A549 (cell line): ENCODE measurements at places on chromosomes 16 and 17.

DNA sequence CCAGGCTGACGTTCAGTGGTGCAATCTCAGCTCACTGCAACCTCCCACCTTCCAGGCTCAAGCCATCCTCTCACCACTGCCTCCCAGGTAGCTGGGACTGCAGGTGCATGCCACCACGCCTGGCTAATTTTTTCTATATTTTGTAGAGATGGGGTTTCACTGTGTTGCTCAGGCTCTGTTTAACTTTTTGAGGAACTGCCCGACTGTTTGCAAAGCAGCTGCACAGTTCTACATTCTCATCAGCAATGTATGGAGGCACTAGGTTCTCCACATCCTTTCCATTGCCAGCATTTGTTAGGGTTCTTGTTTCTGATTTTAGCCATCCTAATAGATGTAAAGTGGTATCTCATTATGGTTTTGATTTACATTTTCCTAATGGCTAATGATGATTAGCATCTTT is 9.4 kb downstream of the TNRC6A start:
- no peak for DNase-seq

- DNase-seq = peak; percentile 81
Observed at GRCh38 chr17:17535957-17536356, 39.8 kb upstream of the RASD1 start.

DNA sequence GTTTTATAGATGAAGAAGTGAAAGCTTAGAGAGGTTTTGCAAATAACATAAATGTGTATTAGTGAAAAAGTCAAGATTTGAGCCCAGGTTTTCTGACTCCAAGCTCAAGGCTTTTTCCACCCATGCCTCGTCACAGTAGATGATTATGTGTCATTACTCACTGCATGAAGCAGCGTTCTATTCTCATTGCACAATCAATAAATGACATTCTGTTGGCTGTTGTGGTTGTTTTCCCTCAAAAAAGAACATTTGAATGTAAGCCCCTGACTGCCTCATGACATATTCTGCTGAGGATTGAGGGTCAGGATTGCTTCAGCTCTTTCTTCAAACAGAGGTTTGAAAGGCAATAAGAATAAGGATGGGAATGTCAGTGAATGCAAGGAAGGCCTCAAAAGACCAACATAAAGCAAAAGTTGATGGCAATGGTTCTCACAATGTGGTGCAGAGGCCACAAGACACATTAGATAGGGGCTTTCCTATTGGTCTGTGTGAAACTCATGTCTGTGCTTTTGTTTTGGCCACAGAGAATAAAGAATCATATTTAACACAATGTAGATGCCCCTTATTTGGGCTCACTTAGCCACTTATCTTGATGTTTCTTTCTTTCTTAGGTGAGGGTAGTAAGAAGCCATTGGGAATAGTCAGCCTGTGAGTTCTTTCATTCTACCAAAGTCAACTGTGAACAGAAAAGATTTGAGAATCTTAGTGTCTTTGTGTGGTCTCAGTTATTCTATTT is 5.4 kb upstream of the MMD start:
- DNase-seq = no peak

GRCh38 chr17:8123695-8124349 is at the start of gene HES7:
HES7 (minus strand) TSS chr17:8124106; CDS start chr17:8124084, 22 bp downstream.
- DNase-seq = no peak

GRCh38 chr17:64074704-64075426 is 54.4 kb upstream of the ICAM2 start:
- peak; percentile 92 for DNase-seq

GRCh38 chr17:8673612-8674011 is 43.1 kb upstream of the MYH10 start:
- DNase-seq = no peak

GRCh38 chr17:17809531-17810083 is 27.2 kb downstream of the SREBF1 start:
- DNase-seq = no peak

- no peak for DNase-seq
Observed at GRCh38 chr17:4658478-4659305, 17.2 kb upstream of the ALOX15 start.

DNA sequence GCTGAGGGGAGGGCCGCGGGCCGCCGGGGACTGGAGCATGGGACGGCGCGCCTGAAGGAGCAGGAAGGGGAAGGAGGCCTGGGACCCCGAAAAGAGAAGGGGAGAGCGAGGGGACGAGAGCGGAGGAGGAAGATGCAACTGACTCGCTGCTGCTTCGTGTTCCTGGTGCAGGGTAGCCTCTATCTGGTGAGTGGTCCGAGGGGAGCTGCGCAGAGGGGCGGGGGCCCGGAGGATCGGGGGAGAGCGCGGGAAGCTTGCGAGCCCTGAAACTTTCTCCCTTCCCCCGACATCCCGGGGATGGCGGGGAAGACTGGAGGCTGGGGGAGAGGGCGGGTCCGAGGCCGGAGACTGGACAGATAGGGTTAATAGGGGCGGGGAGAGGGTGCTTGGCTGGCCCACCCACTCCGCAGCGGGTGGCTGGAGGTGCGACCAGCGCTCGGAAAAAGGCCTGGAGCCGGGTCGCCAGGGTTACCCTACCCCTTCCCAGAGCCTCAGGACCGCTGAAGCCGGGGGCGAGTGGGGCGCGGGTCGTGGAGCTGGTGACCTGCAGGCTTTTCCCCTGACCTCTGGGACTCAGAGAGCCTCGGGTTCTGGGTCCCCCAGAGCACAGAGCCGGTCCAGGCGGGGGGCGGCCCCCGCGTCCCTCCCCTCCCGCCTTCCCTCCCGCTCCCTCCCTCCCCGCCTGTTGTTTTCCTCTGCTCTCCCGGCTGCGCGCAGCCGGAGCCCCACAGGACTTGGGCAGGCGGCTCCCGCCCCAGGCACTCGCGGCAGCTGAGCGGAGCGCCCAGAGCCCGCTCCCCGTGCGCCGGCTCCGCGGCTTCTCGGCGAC is 631 bp downstream of the NXPH3 start:
- no peak for DNase-seq

GRCh38 chr17:43772877-43773648 is 5.7 kb downstream of the DUSP3 start:
- DNase-seq = no peak

DNA sequence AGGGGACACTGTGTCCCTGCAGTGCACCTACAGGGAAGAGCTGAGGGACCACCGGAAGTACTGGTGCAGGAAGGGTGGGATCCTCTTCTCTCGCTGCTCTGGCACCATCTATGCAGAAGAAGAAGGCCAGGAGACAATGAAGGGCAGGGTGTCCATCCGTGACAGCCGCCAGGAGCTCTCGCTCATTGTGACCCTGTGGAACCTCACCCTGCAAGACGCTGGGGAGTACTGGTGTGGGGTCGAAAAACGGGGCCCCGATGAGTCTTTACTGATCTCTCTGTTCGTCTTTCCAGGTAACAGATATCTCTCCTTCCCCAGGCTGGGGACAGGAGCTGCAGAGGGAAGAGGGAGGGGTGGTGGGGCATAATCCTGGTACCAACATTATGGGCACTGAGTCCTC is 1.6 kb downstream of the CD300LG start:
- no peak for DNase-seq

GRCh38 chr16:929227-930073 is 41.3 kb downstream of the LMF1 start:
- no peak for DNase-seq

DNA sequence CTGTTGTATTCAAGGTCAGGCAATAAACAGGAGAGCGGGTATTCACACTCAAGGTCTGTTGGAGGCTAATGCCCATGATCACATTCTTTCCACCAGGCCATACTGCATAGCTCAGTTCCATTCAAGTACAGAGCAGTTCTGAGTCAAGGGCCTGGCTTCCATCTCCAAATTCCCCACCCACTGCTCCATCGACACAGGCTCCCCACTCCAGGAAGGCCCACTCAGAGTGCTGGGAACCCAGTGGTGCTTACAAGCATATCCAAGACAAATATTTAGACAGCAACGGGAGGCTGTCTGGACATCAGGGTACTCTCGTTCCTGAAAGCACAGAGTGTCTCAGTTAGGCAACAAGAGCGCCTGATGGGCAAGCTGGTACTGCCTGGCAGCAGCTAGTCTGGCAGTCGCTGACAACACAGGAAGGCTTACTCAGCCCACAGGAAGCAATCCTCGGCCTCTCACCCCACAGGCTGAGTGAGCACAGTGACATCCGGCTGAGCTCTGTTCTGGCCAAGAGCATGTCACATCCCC is 40.9 kb downstream of the RFFL start:
- DNase-seq = peak; percentile 74

GRCh38 chr16:72372087-72373045 is 200.4 kb upstream of the PMFBP1 start:
- DNase-seq = no peak

- no peak for DNase-seq
Observed at GRCh38 chr16:63188086-63188771, 1152.0 kb upstream of the CDH8 start.

DNA sequence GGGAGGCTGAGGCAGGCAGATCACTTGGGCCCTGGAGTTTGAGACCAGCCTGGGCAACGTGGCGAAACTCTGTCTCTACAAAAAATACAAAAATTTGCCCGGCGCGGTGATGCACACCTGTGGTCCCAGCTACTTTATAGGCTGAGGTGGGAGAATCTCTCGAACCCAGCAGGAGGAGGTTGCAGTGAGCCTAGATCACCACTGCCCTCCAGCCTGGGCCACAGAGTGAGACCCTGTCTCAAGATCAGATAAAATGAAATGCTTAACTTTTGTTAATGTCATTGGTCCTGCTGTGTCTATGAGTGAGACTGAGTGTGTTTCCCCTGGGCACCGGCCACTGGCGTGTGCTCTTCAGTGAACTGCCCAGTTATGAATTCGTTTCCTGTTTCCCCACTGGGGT is 10.5 kb downstream of the FAM234A start:
- no peak for DNase-seq

DNA sequence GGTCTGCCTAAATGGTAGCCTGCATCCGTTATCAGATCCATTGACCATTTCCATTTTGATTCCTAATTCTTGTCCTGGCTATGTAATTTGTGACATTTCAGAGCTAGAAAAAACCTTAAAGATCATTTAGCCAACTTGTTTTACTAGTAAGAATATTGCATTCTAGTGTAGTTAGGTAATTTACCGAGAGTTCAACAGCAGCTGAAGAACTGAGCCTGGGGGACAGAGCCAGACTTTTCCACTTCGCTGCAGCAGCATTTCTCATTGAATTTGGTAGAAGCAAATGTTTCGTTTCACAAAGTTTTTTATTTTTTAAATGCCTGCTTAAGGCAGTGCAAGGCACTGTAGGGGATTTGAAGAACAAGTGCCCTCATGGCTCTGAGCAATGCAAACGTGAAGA is 59.2 kb upstream of the MARCHF10 start:
- no peak for DNase-seq

- no peak for DNase-seq
Observed at GRCh38 chr16:83771306-83771942, 36.4 kb upstream of the HSBP1 start.

GRCh38 chr17:39867880-39868553 is at the start of gene ZPBP2:
ZPBP2 (plus strand) TSS chr17:39868202; CDS start chr17:39868355, 153 bp downstream.
- no peak for DNase-seq

DNA sequence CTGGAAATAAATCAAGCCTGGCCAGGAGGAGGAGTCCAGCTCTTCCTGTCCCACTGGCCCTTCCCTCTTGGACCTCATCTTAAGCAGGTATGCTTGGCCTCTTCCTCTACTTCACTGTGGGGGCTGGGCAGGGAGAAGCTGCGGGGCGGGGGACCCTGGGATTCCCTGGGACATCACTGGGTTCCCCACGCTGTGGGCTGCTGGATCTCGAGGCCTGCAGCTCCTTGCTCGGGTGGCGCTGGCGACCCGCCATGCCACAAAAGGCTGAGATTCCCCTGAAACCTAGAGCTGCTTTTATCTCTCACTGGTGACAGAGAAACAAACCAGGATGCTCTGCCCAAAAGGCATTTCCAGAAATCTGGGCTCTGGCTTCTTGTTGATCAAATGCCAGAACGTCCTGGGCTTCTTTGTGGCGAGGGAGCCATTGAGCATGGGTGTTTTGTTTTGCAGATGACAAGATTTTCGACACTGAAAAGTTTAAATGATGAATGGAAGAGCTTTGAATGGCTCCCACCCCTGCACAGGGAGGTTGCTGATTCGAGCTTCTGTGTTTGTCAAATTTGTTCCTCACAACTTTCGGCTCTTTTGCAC is 8.6 kb upstream of the PGS1 start:
- DNase-seq = no peak

- peak; percentile 73 for DNase-seq
Observed at GRCh38 chr16:31333686-31334649, 21.0 kb upstream of the ITGAX start.

- DNase-seq = peak; percentile 71
Observed at GRCh38 chr17:43994272-43995149, 9.9 kb upstream of the NAGS start.

- DNase-seq = no peak
Observed at GRCh38 chr16:84717484-84717883, 17.7 kb downstream of the USP10 start.

- DNase-seq = no peak
Observed at GRCh38 chr16:62814891-62815290, 778.7 kb upstream of the CDH8 start.

DNA sequence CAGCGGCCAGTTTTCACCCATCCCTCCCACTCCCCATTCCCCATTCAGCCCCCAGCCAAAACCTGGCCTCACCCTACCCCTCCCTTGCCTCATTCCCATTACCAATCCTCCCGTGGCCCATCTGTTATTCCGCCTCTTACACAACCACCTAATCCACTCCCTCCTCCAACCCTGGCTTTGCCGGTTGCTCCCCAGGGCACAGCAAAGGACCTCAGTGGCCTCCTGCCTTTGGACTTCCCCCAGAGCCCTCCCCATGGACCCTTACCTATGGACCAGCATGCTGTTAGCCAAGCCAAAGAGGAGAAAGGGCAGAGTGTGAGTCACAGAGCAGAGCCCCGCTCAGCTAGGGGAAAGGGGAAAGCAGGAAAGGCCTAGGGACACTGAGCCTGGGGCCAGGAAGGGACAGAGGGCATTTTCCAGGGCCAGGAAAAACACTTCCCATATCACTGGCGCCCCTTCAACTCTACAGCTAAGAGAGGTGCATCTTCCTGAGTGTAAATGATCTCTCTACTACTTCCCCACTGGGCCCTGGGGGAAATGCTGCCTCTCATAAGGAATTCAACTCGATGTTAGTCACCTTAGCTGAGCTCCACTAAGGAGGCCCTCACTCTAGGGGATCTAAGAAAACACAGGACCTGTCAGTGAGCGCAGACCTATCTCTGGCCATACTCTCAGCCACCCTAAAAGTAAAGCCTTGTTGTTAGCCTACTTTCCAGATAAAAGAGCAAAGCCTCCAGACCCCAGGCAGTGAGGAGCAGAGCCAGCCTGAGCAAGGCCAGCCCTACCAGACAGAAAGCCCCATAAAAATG is 10.6 kb downstream of the PEMT start:
- no peak for DNase-seq
